Uterus (tissue), 4 donors: ENCODE measurements at places on chromosomes 2 and 18. TPM values are rescaled to one million over a fixed set of nuclear protein-coding genes. Genes with fewer than 3 reads are reported as not detected.

GRCh38 chr2:69601179-69601612 is 42.3 kb downstream of the AAK1 start:
- H3K27me3 ChIP-seq, result no peaks in the 10 kb centered on the region
- DNase-seq, result no peak
- no peaks in the 10 kb centered on the region for H3K4me1 ChIP-seq

Gene ALPI
- not detected for total RNA-seq

DNA sequence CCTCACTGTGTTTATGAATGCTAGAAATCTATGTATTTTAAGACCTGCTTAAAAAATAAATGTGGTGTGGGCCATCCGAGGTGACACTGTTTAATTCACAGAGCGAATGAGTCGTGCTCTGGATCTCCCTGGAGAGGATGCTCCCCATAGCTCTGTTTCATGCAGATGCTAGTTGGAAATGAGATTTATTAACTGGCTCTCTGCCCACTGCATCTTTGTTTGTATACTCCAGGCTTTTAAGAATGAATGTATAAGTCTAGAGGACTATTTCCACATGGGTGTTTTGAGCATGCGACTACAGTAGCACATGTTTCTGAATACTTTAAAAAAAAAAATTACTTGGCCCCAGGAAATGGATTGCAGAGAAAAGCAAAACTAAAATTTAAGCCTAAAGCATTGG is 3.9 kb downstream of the MAPRE2 start:
- H3K4me1 ChIP-seq, result no peaks in the 10 kb centered on the region
- DNase-seq, result no peak
- no peaks in the 10 kb centered on the region for H3K27me3 ChIP-seq
- H3K27ac ChIP-seq, result no peak overlapping the region
- no peak overlapping the region for H3K4me3 ChIP-seq
- H3K36me3 ChIP-seq, result no peaks in the 10 kb centered on the region

Gene NAT8
- 0.62 TPM for total RNA-seq

DNA sequence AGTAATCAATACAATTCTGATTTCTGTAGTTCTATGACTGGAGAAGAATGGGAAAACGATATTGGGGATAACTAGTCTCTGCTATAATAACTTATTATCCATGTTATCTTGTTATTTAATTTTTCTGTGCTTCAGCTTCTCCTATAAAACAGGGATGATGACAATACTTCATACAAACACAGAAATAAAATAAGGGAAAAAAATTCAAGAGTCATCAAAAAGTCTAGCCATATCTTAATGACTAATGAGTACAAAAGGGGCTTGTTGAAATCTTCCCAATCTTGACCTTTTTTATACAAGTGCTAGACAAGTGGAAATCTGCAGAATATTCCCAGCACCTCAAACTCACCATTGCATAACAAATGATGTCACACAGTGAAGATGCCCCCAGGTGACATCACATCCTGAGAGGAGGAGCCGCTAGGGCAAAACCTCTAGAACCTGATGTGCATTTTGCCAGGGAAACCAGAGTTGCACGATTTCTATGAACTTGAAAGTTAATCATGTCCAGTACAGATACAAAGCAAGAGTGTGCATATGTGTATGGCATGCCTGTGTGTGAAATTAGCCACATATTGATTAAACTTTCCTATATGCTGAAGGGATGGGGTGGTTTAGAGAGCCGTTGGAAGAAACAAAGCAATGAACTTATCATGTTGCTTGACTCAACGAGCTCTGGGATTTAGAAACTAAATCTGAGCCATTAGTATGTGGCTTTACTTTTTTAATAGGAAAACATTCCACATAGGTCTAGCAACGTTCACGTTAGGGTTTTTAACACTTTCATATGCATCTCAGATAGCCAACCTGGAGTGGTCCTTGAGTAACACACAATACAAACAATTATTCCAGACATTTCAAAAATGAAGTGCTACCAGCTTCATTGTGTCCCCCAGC is 278.9 kb downstream of the SLC4A3 start:
- H3K27me3 ChIP-seq, result no peaks in the 10 kb centered on the region
- H3K4me1 ChIP-seq, result no peaks in the 10 kb centered on the region
- no peak overlapping the region for H3K27ac ChIP-seq
- no peak for DNase-seq
- no peaks in the 10 kb centered on the region for H3K36me3 ChIP-seq

Gene AQP12B
- total RNA-seq, result not detected

GRCh38 chr2:54628418-54628817 is 95.0 kb upstream of the EML6 start:
- no peak overlapping the region for H3K27ac ChIP-seq
- no peak overlapping the region for H3K4me3 ChIP-seq
- no peaks in the 10 kb centered on the region for H3K36me3 ChIP-seq
- no peak for DNase-seq
- no peaks in the 10 kb centered on the region for H3K4me1 ChIP-seq

DNA sequence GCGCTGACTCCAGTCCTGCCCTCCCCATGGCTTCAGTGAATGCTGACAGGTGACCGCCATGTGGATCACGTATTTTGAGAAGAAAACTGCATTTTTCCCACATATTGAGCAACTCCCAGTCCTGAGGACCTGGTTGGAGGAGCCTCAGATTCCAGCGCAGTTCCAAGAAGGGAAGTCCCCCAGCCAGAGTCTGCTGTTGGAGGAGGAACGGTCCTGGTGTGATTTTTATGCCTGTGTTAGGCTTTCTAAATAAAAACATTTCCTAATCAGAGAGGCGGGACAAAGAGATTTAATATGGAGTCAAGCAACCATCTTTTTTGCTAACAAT is 32.3 kb upstream of the COL6A3 start:
- no peak overlapping the region for H3K4me3 ChIP-seq
- DNase-seq, result peak; percentile 75
- peaks cover 6% of the 10 kb centered on the region for H3K4me1 ChIP-seq

DNA sequence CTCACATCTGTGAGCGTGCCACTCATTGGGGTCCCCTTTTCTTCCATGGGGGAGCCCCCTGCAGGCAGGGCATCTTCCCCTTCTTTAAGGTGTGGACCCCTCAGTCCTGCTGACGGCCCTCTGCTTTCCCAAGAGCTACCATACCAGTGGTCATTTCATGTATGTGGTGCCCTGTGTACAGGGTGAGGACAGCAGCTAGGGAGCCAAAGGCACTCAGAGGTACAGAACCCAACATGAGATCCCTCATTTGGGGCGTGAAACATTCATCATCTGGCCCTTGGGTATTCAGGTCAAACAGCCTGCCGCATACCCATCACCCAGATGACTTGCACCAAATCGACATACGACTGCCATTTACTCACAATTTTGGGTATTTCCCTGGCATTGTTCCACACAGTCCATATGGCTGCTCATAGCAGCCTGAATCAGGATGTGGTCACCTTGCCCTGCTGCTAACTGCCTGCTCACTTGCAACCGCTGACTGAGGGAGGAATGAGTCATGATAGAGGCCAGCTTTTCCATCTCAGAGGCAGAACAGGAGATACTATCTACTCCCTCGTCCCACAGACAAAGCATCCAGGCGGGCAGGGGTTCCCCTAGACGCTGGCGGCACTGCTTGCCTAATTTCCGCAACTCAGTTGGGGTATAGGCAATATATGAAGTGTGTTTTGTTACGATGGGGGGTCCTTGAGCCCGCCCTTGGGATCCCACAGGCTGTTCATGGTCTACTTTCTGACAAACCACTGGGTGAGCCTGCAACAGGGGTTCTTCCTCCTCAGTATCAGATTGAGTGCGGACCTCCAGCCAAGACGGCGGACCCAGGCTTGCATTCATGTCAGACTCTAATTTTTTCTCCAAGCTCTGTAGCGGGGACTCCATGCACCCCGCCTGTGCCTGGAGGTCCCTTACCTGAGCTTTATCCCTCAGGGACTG is 228.6 kb downstream of the SATB2 start:
- no peak overlapping the region for H3K27ac ChIP-seq
- H3K4me3 ChIP-seq, result no peak overlapping the region
- no peak for DNase-seq
- H3K36me3 ChIP-seq, result no peaks in the 10 kb centered on the region
- no peaks in the 10 kb centered on the region for H3K27me3 ChIP-seq
- H3K4me1 ChIP-seq, result no peaks in the 10 kb centered on the region

DNA sequence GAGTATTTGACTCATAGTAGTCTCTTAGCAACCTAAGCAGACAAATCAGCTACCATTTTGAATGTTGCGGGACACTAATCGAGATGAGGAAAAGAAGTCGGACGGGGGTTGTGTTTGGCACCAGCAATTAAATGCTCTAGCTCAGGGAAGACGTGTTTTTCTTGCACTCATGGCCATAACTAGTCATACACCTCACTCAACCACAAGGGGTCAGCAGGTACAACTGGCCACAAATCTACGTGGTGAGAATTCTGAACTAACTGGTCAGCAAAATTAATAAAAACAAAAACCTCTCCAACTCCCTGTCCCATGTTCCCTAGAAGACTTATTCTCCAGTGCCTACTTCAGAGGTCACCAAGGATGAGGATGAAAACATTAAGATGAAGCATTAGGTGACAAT is 1467.8 kb downstream of the DPP10 start:
- no peaks in the 10 kb centered on the region for H3K4me1 ChIP-seq
- no peaks in the 10 kb centered on the region for H3K36me3 ChIP-seq
- DNase-seq, result no peak
- no peaks in the 10 kb centered on the region for H3K27me3 ChIP-seq
- no peak overlapping the region for H3K27ac ChIP-seq
- no peak overlapping the region for H3K4me3 ChIP-seq

Gene GAREM1
- 1.5 TPM for total RNA-seq

GRCh38 chr18:40810372-40810771 is 1144.7 kb upstream of the PIK3C3 start:
- H3K4me1 ChIP-seq, result no peaks in the 10 kb centered on the region
- no peaks in the 10 kb centered on the region for H3K27me3 ChIP-seq
- no peak overlapping the region for H3K27ac ChIP-seq
- DNase-seq, result no peak

Gene COL6A3
- 164 TPM for total RNA-seq

DNA sequence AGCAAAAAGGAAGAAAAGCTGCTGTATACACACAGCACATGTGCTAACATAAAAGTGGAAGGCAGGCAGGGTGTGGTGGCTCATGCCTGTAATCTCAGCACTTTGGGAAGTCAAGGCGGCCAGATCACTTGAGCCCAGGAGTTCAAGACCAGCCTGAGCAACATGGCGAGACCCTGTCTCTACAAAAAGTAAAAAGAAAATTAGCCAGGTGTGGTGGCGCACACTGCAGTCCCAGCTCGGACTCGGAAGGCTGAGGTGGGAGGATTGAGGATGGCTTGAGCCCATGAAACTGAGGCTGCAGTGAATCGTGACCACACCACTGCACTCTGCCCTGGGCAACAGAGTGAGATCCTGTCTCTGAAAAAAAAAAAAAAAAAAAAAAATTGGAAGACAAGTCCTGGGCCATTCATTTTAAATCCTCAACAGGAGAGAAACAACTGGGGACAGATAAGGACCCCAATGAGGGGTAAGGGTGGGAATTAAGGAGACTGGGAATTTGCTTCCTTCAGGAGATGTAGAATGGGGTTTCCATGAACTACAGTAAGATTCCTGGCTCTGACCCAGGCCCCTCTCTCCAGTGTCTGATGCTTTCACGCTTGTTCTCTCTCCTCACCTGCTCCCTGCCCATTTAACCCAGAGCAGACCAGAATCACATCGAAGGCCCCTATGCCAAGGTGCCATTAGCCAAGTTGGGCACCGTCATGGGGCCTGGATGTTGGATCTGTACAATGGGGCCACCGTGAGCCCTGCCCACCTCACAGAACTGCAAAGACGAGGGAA is 29.6 kb downstream of the TNS1 start:
- no peak overlapping the region for H3K4me3 ChIP-seq
- peak overlapping the region; percentile 93 for H3K27ac ChIP-seq

- no peak for DNase-seq
- no peak overlapping the region for H3K27ac ChIP-seq
- no peaks in the 10 kb centered on the region for H3K4me1 ChIP-seq
- H3K4me3 ChIP-seq, result no peak overlapping the region
Measured at GRCh38 chr2:145777297-145777696, 1257.4 kb upstream of the ZEB2 start.

DNA sequence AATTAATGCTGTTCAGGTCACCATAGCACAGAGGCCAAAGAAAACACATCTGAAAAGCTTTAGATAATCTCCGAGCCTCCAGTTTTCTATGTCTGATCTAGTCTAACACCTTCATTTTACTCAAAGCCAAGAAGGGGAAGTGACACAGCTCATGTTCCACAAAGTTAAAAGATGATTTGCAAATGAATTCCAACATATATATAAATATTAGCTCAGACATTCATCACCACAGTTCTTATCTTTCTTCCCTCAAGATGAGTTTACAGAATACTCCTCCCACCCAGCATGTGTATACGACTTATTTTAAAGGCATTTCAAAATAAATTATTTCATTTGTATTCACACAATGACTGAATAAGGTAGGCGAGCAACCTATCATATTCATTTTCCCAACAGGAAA is 82.4 kb downstream of the AAK1 start:
- H3K4me3 ChIP-seq, result no peak overlapping the region
- no peaks in the 10 kb centered on the region for H3K27me3 ChIP-seq
- H3K36me3 ChIP-seq, result no peaks in the 10 kb centered on the region
- no peaks in the 10 kb centered on the region for H3K4me1 ChIP-seq
- DNase-seq, result no peak
- H3K27ac ChIP-seq, result no peak overlapping the region

DNA sequence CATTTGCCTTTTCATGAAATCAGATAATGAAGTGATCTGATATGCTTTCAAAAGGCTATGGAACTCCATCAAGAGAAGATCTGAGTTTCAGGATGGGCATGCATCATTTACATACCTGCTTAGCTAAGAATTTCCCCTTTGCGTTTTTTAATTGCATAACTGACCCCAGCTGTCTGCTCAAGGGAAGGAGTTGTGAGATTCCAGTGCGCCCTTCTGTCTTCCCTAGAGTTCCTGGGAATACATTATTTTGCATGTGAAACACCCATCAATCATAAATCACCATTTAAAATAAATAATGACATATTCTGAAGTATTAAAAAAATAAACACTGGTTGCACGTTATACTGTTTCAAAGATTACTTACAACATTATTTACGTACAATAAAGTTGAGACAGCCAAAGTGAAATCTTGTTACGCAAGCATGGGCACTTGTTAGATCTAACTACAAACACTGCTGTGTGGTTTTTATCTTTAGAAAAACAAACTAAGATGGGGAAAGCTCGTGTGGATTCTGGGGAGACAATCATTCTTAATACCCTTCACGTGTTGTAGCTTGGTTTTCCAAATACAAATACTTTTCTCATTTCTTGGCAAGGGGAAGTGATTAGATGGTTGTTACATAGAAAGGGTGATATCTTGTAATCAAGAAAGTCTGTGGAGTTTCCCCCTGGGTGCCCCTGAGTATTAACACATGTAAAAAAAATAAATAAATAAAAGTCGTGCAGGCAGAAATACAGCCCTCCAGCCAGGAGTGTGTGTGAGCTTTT is 125.7 kb upstream of the LMAN1 start:
- no peaks in the 10 kb centered on the region for H3K4me1 ChIP-seq
- no peaks in the 10 kb centered on the region for H3K27me3 ChIP-seq
- H3K36me3 ChIP-seq, result no peaks in the 10 kb centered on the region
- DNase-seq, result no peak
- no peak overlapping the region for H3K27ac ChIP-seq
- no peak overlapping the region for H3K4me3 ChIP-seq

Gene OTOS
- total RNA-seq, result not detected

Gene IMPACT
- total RNA-seq, result 63.9 TPM
